SK-MEL-5 (cell line): ENCODE measurements at places on chromosomes 11 and 22. TPM values are rescaled to one million over a fixed set of nuclear protein-coding genes. Genes with fewer than 3 reads are reported as not detected.

- peak; percentile 26 for DNase-seq
Measured at GRCh38 chr11:1401656-1402221, 12.0 kb downstream of the BRSK2 start.

DNA sequence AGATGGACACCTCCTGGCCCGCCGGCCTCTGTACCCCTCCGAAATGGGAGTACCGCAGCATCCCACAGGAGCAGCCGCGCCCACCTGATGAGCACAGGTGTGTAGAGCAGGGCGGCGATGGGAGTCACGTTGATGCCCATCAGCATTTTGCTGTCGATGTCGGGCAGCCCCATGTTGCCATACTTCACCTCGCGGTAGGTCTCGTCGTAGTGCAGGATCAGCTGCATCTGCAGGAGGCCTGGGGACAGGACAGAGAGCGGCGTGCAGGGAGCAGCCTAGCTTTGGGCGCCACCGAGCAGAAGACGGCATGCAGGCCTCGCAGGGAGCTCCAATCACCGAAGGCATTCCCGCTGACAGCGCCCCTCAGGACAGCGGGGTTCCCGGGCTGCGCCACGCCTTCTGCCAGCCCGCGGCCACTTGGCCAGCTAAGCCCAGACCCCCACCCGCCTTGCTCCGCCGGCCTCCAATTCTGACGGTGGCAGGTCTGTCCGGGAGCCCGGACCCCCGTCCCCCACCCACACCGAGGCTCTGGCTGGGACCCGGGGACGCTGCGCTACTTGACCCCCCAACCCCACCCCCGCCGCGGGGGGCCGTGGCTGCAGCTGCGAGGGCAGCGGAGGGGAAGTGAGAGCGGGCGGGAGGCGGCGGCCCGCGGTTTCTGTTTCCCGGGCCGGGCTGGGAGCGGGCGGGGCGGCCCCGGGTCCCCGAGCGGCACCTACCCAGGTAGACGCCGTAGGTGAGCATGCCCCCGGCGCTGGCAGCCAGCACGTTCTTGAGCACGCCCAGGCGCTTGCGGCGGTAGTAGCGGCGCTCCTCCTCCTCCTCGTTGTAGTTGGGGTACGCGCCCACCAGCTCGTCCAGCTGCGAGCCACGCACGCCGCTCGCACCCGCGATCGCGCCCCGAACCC, 705 bp downstream of the UNC93B1 start:
- DNase-seq, result no peak

OR52N4 gene
- total RNA-seq, result not detected in 2 replicates

TPBGL gene
- 1.4 and 2.7 TPM in 2 replicates for total RNA-seq

KCNE3 gene
- not detected in 2 replicates for total RNA-seq
